Renal cortical epithelial cell (primary cell): ENCODE measurements at places on chromosomes 1 and 21. TPM values are rescaled to one million over a fixed set of nuclear protein-coding genes. Genes with fewer than 3 reads are reported as not detected.

DNA sequence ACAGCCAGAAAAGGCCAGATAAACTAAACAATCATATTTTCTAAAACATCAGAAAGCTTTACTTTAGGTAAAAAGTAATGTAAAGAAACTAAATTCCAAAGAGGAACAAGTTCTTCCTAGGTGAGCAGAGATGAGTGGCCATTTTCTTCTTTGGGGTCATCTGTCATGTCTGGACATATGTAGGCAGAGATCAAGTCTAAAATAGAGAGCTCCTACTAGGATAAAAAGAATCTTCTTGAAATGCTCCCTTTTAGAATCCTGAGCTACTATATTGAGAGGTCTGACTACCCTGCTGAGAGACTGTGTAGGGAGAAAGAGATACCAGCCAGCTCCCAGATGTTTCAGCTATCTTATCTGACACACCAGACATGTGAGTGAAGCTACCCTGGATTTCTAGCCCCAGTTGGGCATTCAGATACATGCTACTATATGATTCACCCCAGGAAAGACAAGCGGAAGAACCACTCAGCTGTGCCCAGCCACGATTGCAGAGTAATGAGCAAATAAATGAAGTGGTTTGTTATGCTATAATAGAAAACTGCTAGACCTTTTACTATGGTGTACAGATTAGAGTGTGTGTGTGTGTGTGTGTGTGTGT, 80.1 kb downstream of the TTLL7 start:
- DNase-seq, result no peak

DNA sequence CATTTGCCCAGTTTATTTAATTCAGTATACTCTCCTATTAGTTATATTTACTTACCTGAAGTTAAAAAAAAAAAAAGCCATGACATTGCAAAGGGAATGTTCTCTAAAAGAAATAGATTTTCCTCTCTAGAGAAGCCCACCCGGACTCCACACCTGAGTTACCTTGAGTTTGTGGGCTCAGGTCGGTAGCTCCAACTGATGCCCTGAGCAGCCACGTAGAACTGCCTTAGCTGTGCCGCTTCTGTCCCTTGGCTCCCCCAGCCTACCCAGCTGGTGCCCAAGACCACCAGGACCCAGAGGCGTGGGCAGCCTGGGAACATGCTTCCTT, 250 bp downstream of the F5 start:
- no peak for DNase-seq

C1QB gene
- not detected in 2 replicates for total RNA-seq

TMPRSS15 gene
- not detected in 2 replicates for total RNA-seq

GRCh38 chr21:34363733-34364132, at the start of gene KCNE2:
Gene KCNE2, plus strand, starts transcription at chr21:34364006. Its CDS starts 6,473 bp downstream, at chr21:34370479.
- no peak for DNase-seq

FCRL1 gene
- not detected in 2 replicates for total RNA-seq

- DNase-seq, result no peak
These were observed 442.8 kb downstream of the SETD4 start for GRCh38 chr21:35617491-35617890.

GRCh38 chr1:22309572-22309971, 142.1 kb upstream of the ZBTB40 start:
- DNase-seq, result no peak

IKBKE gene
- 13.6 and 19.6 TPM in 2 replicates for total RNA-seq

GRCh38 chr1:221366495-221367110, 375.3 kb downstream of the DUSP10 start:
- peak; percentile 65 for DNase-seq

DMBX1 gene
- total RNA-seq, result not detected in 2 replicates

- DNase-seq, result no peak
These were observed 5.8 kb downstream of the C21orf58 start for GRCh38 chr21:46317710-46318463.

- DNase-seq, result no peak
These were observed 4.7 kb downstream of the SPRR5 start for GRCh38 chr1:152951711-152952110.

GRCh38 chr1:184287001-184287400, 99.8 kb upstream of the C1orf21 start:
- no peak for DNase-seq

DNA sequence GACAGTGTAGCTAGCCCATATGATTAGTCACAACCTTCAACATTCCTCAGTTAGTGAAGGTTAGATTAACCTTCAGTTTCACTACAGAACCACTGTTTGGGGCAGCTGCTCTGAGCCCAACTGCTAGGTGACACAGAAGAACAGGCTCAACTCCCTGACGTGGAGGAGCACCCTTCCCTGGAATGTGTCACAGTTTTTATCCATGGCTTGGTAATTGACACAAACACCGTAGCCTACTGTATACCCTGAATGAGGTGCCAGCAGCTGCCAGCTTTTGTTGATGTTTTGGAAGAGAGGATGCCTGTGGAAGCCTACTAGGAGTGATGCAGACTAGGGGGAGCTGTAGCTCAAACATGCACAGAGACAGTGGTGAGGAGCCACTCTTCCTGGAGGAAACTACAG, 56.6 kb upstream of the CR2 start:
- peak; percentile 36 for DNase-seq

DNA sequence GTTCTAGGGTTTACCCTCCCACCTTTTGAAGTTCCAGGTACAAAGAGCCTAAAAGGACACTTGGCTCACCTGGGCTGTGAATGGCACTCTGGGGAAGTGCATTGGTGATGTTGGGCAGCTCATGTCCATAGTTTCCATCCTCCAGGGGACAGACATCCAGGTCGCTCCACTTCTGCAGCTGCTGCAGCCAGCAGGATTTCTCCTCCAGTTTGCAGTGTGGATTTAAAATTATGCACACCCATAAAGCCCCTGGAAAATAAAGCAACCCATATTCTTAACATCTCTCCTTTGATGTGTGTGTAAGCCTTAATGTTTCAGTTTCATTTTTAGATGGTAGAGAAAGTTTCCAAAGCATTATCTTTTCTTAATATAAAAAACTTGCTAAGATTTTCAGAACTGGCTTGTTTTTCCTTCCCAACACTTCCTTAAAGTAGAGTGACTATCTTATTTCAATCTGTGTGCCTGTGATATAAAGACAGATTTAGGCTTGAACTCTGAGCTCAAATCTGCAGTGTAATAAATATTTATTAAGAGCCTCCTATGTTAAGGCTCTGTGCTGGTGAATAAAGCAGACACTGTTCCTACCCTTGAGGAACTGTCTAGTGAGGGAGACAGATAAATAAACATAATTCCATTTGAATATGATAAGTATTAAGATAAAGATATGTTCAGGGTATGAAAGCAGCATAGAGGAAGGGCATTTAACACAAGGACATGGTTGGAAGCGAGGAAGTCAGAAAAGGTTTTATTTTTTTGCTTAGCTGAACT, 39.1 kb downstream of the UROD start:
- no peak for DNase-seq

- no peak for DNase-seq
These were observed 13.4 kb downstream of the COP1 start for GRCh38 chr1:176193663-176194062.

- no peak for DNase-seq
These were observed 42.2 kb downstream of the KCNK1 start for GRCh38 chr1:233656032-233656635.

GRCh38 chr1:202149566-202149965, 5.0 kb upstream of the ARL8A start:
- DNase-seq, result no peak

DNA sequence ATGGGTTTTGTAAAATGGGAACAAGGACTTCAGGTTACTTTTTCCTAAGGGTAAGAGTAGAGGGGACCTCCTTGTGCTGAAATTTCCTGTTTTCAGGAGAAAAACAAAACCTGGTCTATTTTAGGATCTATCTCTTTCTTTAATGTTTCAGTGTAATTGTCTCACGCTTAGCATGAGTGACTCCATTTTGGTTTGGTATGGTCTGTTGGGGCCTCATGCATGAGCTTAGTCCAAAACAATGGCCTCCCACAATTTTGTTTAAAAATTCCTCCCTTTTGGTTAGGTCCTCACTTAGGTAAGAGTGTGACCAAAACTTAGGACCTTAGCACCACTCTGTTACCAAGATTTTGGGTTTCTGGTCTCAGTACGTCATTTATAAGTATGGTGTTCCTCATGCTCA, 67.2 kb upstream of the TEKT2 start:
- DNase-seq, result no peak

DNA sequence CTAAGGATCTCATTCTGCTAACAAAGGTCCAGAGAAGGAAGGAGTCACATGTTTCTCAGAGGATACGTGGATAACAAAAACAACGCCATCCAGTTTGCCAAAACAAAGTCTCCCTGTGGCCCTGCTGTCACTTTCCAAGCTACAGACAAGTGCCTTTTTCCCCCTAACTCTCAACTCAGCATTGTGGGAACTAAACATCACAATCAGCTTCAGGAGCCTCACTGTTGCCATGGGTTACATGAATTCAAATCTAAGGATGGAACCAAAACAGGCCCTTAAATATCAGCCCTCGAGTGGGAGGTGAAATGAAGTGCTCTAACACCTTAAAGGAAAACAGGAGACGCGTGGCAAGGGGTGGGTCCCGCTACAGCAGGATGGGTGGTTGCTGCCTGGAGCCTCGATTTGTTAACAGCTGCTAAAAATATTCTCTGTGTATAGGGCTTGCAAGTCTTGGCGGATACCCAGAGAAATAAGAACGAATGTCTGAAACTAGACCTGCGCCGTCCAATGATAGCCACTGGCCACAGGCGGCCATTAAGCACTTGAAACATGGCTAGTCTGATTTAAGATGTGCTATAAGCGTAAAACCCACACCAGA, 66.4 kb upstream of the SOD1 start:
- DNase-seq, result no peak

GRCh38 chr1:172928412-172928811, 122.3 kb downstream of the TNFSF18 start:
- peak; percentile 38 for DNase-seq

GRCh38 chr1:202623075-202623474, 87.2 kb downstream of the SYT2 start:
- DNase-seq, result no peak

- peak; percentile 59 for DNase-seq
These were observed 156.0 kb downstream of the PDE4B start for GRCh38 chr1:65948609-65949229.

- DNase-seq, result peak; percentile 97
These were observed 21.5 kb upstream of the ARHGAP29 start for GRCh38 chr1:94258873-94259331.

DNA sequence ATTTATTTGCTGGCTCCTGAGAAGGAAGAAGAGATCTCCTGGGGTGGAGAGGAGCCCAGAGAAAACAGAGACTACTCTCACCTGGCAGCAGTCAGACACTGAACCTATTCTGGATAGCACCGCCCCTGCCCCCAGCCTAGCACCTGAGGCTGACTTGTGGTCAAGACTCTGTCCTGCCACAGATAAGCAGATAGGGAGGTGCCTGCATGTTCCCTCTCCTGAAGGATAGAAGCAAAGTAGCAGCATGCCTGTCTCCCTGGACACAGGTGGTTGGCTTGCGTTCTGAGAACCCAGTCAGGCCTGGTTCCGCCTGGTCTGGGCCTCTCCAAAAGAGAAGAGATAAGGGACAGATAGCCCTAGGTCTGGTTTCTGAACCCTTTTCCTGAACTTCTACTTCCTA, 1.3 kb upstream of the EFNA3 start:
- no peak for DNase-seq

FAM177B gene
- total RNA-seq, result not detected in 2 replicates

DNA sequence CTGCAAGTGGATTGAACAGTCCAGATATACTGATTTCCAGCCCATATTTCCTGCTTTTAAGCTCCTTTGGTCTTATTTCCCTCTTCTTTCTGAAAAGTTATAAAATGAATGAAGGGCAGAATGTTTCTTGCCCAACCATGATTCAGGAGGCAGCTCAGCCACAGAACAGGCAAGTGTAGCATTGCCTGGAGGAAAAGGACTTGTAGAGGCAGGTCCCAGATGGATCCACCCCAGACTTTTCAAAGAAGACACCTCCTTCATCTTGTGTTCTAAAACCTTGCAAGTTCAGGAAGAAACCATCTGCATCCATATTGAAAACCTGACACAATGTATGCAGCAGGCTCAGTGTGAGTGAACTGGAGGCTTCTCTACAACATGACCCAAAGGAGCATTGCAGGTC, at the start of gene CLCA2:
Gene CLCA2, plus strand, starts transcription at position 299 of the 400 bp plus-strand sequence. Its CDS starts 77 bp downstream, at position 376.
- DNase-seq, result no peak

GRCh38 chr1:204564835-204565234, 48.6 kb downstream of the MDM4 start:
- DNase-seq, result no peak

DNA sequence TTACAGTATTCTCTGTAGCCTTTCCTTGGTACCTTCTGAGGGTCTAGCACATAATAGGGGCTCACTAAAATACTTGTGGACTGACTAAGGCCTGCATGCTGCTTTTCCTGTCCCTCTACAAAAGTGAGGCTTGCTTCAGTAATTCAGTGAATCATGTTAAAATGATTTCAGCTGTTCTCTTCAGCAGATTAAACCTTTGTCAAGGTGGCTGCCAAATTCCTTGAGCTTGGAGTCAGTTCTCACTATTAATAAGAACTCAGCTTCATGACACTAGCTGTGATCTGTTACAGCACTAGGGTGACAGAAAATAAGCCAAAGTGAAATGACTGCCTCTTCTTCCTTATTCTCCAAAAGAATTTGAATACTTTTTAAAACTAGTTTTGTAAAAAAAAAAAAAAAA, 128.8 kb downstream of the KCNN3 start:
- DNase-seq, result no peak

ZNF683 gene
- total RNA-seq, result not detected in 2 replicates

DNA sequence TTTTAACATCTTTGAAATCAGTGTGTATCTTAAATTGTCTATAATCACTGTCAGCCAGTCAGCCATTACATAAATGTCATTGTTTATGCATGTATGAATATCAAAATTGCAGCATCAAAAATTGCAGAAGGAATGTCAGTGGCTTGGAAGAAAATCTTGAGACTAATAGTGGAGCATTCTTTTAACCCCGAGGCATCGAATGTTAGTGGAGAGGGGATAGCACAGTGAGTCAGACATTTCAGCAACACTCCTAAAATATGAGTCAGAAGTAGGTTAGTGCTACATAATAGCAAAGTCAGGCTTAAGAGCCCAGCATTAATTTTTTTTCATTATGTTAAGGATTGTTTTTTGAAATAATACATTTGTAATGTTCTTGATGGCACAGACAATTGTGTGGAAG, 45.5 kb downstream of the SNRPE start:
- DNase-seq, result peak; percentile 95
